Calu3 (cell line): ENCODE measurements at places on chromosomes 6 and 20. TPM values are rescaled to one million over a fixed set of nuclear protein-coding genes. Genes with fewer than 3 reads are reported as not detected.

GRCh38 chr6:38271081-38271480 lies 368.6 kb downstream of the BTBD9 start:
- DNase-seq = no peak

- peak; percentile 33 for DNase-seq
Measured at GRCh38 chr6:136031982-136032381, 180.5 kb downstream of the PDE7B start.

DNA sequence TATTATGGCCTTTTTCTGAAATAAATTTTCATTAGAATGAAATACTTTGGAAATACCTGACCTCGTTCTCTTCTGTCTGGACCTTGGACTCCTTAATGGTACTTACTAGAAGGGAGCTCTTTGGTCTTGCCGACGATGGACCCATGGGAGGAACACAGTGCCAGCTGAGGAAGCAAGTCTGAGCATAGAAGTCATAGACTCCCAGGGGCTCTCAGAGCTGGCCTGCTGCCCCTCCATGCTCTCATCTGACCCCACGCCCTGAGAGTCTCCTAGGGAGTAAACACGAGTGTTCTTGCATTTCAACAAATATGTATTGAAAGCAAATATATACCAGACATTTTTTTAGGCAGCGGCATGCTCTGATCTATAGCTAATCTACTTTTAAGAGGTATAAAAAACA lies 87.8 kb downstream of the PLEKHG1 start:
- DNase-seq = no peak

GRCh38 chr20:63640086-63640485 lies 13.1 kb downstream of the STMN3 start:
- DNase-seq = no peak

GRCh38 chr6:103979308-103979707 lies 880.4 kb downstream of the HACE1 start:
- no peak for DNase-seq

- DNase-seq = no peak
Measured at GRCh38 chr20:3739926-3740451, 7.5 kb downstream of the HSPA12B start.

DNA sequence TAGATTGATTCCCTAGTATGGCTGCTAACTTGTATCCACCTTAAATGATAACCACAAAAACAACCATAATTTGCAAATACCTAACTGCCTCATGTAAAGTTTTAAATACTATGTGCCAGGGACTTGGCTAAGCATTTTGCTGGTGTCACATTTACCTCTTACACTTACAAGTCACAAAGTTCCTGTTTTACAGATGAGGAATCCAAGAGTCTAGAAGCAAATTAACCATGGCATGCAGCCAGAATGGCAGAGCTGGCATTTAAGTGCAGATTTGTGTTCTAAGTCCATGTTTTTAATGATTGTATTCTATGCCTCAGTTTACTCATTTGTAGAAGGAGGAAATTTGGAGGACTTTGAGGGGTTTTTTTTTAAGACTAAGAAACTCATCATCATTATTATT lies 696.7 kb downstream of the PTPRT start:
- no peak for DNase-seq

The TOMM6 gene
- 251 and 265 TPM in 2 replicates for total RNA-seq

- DNase-seq = no peak
Measured at GRCh38 chr6:160218810-160219209, 39.8 kb downstream of the SLC22A2 start.

- no peak for DNase-seq
Measured at GRCh38 chr6:149628875-149629510, 19.5 kb downstream of the KATNA1 start.

The ENPP1 gene
- total RNA-seq = 7.6 and 7.7 TPM in 2 replicates

- DNase-seq = no peak
Measured at GRCh38 chr6:24249926-24250325, 107.9 kb downstream of the DCDC2 start.

DNA sequence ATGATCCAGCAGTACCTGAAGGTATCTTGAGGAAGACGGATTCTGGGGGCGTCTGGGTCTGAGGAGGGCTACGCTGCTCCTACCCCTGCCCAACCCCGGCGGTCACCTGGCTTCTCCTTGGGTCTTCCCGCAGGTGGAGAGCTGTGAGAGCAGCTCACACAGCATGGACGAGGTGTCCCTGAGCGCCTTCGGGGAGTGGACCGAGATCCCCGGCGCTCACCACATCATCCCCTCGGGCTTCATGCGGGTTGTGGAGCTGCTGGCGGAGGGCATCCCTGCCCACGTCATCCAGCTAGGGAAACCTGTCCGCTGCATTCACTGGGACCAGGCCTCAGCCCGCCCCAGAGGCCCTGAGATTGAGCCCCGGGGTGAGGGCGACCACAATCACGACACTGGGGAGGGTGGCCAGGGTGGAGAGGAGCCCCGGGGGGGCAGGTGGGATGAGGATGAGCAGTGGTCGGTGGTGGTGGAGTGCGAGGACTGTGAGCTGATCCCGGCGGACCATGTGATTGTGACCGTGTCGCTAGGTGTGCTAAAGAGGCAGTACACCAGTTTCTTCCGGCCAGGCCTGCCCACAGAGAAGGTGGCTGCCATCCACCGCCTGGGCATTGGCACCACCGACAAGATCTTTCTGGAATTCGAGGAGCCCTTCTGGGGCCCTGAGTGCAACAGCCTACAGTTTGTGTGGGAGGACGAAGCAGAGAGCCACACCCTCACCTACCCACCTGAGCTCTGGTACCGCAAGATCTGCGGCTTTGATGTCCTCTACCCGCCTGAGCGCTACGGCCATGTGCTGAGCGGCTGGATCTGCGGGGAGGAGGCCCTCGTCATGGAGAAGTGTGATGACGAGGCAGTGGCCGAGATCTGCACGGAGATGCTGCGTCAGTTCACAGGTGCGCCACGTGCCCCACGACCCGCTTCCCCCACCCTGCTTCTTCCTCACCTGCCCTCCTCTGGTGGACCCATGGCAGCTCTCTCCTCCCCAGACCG lies 166.9 kb upstream of the RNF24 start:
- DNase-seq = no peak

DNA sequence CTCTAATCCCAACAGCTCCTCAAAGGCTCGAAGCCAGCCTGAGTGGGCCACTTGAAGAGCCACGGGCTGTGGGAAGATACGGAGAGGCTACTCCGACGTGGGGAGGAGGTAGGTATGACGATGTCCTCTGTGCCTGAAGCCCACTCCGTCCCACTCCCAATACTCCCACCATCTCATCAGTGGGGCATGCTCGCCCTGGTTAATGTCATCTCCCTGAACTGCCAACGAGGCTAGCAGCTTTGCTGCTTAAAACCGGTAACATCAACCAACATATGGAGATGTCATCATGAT lies 11.1 kb downstream of the NRN1 start:
- no peak for DNase-seq

GRCh38 chr6:159762681-159763293 lies 942 bp downstream of the ACAT2 start:
- DNase-seq = no peak

The KIAA1755 gene
- not detected in 2 replicates for total RNA-seq

DNA sequence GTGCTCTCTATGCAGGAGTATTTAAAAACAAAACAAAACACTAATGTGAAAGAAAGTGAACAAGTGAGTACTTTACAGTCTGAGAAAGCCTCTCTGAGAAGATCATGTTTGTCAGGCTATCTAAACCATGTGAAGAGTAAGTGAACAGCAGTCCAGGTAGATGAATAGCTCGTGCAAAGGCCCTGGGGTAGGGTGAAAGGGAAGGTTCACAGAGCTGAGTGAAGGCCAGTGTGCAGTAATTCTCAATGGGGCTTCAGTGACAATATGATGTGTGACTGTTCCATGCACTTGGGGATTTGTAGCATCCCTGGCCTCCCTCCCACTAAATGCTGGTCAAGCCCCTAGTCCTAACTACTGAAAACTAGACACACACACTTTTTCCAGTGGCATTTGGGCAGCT lies 488.9 kb upstream of the JARID2 start:
- DNase-seq = no peak

DNA sequence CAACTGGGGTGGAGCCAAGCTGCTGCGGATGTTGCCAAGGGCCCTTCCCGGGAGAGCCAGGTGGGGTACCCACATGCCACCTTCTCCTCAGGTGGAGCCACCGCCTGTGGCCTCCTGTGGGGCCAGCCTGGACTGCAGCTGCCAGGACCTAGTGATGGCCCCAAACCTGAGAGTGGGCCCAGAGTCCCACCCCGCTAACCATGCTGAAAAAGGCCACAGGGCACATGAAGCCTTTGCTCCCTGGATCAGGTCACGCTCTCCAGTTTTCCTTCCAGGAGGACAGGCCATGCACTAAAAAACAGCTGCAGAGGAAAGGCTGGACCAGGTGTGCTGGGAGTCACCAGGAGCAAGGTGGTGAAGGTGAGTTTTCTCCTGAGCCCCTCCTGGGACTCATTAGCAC lies 73.9 kb upstream of the SLC22A16 start:
- no peak for DNase-seq

GRCh38 chr6:14841901-14842421 lies 403.9 kb upstream of the JARID2 start:
- DNase-seq = no peak

The OR2H2 gene
- total RNA-seq = not detected in 2 replicates

The PCIF1 gene
- 38.1 and 39.8 TPM in 2 replicates for total RNA-seq

The SLC17A1 gene
- total RNA-seq = not detected in 2 replicates

The SIRPD gene
- not detected in 2 replicates for total RNA-seq

The GNRH2 gene
- 0.50 and 1.7 TPM in 2 replicates for total RNA-seq

The CLVS2 gene
- not detected in 2 replicates for total RNA-seq

GRCh38 chr6:20873425-20874190 lies 339.4 kb downstream of the CDKAL1 start:
- peak; percentile 58 for DNase-seq

DNA sequence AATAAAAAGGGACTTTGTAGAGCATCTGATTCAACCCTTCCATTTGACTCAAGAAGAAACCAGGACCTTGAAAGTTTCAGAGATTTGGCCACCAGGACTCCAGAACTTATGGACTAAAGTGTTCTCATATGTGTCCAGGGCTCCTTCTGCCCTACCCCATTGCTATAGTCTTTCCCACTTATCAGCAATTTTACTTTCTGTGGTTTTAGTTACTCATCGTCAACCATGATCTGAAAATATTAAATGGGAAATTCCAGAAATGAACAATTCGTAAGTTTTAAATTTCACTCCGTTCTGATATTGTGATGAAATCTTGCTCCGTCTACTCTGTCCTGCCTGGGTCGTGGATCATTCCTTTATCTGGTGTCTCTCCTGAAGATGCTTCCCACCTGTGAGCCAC lies 259.8 kb downstream of the PHACTR1 start:
- DNase-seq = no peak

The SEL1L2 gene
- not detected in 2 replicates for total RNA-seq

GRCh38 chr6:71524201-71524600 lies 235.6 kb downstream of the OGFRL1 start:
- no peak for DNase-seq

DNA sequence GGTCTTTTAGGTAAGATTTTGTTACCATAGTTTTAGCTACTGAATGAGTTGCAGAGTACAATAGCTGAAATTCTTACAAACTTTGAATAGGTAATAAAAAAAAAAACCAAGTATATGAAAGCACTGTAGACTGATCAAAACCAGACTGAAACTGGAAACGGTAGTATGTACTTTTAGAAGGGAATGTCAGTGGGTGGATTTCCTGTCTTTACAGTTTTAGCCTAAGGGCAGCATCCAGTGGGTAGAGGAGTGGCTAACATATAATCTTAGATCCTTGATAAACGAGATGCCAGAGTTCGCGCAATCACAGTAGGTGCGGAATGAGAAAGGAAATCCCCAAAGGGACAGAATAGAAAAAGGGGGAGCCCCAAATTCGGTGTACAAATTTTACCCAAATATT lies 385.9 kb upstream of the RUNX2 start:
- no peak for DNase-seq

The RSPO4 gene
- not detected in 2 replicates for total RNA-seq

DNA sequence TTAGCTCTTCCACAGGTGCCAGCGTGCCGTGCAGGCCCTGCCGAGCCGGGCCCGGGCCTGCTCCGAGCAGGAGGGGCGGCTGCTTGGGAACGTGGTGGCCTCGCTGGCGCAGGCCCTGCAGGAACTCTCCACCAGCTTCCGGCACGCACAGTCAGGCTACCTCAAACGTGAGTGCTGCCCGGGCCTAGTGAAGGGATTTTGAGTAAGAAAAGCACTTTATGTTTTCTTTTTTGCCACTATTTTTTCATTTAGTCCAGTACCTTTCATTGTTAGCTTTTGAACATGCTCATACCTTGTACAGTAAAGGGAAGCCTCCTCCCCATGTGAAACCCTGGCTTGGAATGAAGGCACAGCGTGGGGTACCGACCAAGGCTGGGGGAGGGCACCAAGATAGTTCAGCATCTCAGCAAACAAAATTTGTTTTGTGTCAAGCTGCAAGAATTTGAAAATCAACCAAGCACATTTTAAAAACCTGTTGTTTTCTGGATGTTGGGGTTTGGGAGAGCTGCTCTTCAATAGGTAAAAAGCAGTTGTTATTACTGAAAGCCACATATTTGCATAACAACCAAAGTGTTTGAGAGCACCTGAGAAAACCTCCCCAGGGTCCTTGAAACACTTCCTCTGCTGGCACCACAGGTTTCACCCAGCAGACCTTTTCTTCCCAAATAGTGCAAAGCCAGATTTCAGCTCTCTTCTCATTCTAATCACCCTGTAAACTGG lies 18.4 kb downstream of the STX16 start:
- no peak for DNase-seq

DNA sequence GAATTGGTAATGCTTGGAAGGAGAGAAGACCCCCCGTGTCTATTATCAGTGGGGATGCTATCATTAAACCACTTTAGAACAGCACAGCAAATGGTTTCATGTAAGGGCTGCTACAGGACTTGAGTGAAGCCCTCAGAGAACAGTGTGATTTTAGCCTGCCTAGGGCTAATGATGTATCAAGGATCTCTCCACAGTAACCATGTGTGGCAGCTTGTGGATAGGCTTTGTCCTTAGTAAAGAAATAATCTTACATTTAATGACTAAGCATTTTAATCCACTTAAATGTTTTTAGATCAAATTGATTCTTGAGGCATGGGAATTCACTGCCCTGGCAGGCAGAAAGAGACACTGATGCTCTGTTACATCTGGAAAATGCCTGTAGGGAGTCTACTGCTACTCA lies 495.1 kb downstream of the NKAIN2 start:
- DNase-seq = no peak

DNA sequence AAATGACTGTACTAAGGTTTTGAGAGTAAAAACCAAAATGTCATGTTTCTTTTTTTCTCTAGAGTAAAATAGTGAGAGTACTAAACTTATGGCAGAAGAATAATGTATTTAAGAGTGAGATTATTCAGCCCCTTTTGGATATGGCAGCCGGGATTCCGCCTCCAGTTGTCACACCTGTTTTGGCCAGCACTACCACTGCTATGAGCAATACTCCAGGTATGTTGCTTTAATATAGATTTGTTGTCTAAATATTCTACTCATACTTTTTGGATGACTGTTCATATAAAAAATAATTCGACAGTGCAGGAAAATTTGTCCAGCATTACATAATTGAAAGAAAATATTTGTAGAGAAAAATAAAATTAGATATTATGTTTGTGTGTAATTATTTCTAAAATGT lies 59.5 kb downstream of the SCAF8 start:
- DNase-seq = peak; percentile 17

The CST4 gene
- total RNA-seq = not detected in 2 replicates
